ENCODE measurements at places on chromosomes 11 and 22.

DNA sequence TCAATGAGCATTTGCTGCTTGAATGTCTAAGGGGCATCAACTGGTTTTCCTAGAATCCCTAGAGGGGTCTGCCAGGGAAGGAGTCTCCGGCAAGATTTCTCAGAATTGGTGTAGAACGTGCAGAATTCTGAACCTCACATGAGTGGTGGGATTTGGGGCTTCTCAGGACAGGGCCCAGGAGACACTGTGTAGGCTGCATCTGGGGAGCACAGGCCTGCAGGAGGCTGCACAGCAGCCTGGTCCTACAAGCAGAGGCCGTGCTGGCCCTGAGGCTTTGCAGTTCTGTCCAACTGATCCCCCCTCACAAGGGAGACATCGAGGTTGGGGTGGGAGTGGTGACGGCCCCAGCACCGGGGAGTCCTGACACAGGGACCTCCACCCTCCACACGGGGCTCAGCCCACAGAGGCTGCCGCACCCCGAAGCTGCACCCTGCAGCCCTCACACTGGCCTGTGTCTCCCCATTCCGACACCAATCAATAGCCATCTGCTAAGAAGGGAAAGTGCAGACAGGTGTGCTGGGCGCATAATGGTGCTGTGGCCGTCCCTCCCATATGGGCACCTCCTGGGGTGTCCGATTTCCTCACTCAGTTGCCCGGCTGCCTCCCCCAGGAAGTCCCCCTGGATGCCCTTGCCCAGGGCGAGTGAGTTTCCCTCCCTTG lies 688.1 kb downstream of the BRD1 start:
- DNase-seq = no peak

DNA sequence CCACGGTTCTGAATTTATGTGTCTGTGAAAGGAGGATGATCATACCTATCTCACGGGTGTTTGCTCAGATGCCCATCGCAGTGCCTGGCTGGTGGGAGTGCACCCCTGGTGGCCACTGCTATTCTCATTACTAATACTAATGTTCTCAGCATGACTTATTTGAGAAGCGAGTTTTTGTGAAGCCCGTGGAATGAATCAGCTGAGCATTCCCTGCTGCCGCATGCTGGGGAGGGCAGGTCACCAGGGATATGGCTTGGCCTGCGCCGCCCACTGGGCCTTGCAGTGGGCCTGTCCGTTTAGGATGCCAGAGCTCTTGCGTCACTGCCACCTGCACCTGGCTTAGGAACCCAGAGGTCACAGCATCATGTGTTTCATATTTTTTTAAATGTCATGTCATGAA lies 16.9 kb downstream of the CTTN start:
- peak; percentile 15 for DNase-seq

DNA sequence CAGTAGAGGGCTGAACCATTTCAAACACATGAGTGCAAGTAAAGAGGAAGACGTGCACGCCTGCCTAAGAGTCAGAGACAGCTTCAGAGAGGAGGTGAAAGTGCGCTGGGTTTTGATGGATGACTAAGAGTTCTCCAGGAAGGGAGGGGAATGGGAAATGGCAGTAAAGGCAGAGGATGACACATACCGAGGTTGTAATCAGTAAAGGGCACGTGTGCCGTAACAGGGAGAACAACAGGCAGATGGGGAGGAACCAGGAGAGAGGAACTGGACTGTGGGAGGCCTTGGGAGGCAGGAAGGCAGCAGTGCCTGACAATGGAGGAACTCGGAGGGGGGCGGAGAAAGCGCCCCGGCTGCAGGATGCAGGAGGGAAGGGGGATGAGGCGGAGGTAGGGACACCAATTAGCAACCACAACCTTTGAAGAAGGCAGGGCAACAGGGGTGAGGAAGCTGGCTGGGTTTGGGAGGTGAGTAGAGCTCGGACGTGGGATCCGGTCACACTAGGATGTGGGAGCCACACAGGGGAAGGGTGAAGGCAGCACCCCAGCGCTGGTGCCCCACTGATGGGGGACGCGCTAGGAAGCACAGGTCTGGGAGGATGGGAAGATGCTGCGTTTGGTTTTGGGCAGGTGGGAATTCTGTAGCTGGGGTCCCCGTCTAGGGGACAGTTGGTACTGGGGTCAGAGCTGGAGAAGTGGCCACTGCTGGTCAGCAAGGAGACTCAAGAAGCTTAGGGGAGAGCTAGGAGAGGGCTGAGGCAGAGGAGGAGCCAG lies 67.4 kb downstream of the SCUBE1 start:
- DNase-seq = peak; percentile 67

GRCh38 chr22:36817525-36817848 lies 652 bp upstream of the PVALB start:
- DNase-seq = no peak

GRCh38 chr11:91796999-91797398 lies 427.6 kb upstream of the FAT3 start:
- peak; percentile 39 for DNase-seq

DNA sequence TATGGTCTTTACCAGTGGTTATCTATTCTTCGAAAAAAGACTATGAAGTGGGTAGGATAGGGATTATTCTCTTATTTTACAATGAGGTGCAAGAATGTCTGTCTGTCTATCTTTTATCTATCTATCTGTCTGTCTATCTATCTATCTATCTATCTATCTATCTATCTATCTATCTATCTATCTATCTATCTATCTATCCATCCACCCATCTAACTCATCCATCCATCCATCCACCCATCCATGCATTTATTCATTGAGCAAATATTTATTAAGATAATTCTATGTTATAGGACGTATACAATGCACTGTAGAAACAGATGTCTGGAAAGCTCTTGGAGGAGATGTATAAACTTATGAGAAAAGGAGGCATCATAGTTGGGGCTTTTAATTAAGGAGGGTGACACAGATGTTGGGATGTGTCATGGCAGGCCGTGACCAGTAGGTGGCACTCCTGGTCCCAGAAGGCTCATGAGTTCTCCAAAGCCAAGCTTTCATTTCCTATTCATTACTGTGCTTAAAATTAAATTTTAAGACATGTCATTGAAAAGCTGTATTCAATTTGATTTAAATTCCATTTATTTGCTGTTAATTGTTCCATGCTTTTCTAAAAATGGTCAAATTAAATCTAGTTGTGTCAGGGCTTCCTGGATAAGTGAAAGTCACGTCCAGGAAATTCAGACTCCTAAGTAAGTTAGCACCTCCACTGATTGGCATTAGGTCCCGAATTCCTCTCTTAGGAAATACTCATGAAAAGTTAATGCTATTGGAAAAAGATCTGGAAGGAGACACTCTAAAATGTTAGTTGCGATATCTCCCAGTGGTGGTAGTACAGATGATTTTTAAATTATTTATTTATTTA lies 19.0 kb upstream of the E2F8 start:
- peak; percentile 76 for DNase-seq

GRCh38 chr11:8735094-8735493 lies 52.5 kb downstream of the RPL27A start:
- peak; percentile 48 for DNase-seq

DNA sequence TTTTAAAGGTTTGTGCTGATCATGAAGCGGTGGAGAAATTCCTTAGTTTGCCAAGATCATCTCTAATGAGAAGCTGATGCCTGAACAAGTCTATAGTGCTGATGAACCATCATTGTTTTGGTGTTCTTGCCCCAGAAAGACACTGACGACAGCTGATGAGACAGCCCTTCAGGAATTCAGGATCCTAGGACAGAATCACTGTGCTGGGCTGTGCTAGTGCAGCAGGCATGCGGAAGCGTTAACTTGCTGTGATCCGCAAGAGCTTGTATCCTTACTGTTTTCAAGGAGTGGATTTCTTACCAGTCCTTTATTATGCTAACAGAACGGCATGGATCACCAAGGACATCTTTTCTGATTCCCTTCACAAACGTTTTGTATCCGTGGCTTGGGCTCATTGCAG lies 104.1 kb downstream of the TBC1D22A start:
- peak; percentile 56 for DNase-seq

GRCh38 chr11:130379276-130379675 lies 49.1 kb downstream of the ADAMTS8 start:
- no peak for DNase-seq

GRCh38 chr11:10809373-10810160 lies 841 bp upstream of the EIF4G2 start:
- peak; percentile 63 for DNase-seq

GRCh38 chr11:79922641-79923040 lies 481.8 kb upstream of the TENM4 start:
- no peak for DNase-seq

GRCh38 chr11:27599217-27599616 lies 92.6 kb upstream of the LIN7C start:
- DNase-seq = no peak

DNA sequence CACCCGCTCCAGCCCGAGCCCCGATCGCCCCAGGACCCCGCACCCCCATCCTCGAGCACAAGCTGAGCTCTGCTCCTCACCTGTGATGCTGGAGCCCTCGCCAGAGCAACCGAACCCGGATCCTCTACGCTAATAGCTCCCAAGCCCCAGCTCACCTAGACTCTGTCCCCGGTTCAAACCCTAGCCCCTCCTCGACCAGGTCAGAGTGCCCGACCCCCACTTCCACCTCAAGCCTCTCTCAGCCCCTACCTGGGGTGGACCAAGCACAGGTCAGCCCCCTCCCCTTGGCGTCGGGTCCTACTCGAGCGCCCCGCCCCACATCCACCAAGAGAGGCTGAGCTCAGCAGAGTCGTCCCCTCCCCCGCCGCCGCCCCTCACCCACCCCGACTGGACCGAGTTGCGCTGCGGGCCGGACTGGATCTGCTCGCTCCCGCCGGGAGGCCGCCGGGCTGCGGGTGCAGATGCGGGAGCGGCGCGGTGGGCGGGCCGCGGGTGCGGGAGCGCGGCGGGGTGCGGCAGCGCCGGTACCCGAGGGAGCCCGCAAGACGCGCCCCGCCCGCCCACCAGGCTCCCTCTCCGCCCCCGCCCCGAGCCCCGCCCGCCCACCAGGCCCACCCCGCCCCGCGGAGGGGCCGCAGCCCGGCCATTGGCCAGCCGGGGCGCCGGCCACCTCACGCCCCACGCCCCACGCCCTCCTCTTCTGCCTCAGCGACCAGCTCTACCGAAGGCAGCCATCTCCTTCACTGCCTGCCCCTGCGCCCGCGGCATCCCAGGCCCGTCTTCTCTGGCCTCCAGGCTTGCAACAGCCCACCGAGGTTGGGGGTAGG lies 577 bp upstream of the DKK3 start:
- no peak for DNase-seq

GRCh38 chr22:39454385-39454871 lies 2.4 kb upstream of the MGAT3 start:
- no peak for DNase-seq

- DNase-seq = no peak
Measured at GRCh38 chr11:63933459-63933858, 5.3 kb upstream of the NAA40 start.

GRCh38 chr11:111310088-111310487 lies 11.7 kb downstream of the POU2AF3 start:
- peak; percentile 44 for DNase-seq
